ENCODE measurements at places on chromosomes 1 and 21. TPM values are rescaled to one million over a fixed set of nuclear protein-coding genes. Genes with fewer than 3 reads are reported as not detected.

Gene LSS
- 41.6 TPM for total RNA-seq

Gene OR6N1
- not detected for total RNA-seq

Gene NBPF4
- total RNA-seq = not detected

Gene TMEM82
- not detected for total RNA-seq

Gene PM20D1
- total RNA-seq = under 0.01 TPM

Gene OR2T33
- total RNA-seq = not detected

Gene AVPR1B
- not detected for total RNA-seq

Gene KPRP
- not detected for total RNA-seq

Gene PARS2
- total RNA-seq = 4.4 TPM

Gene SAMD13
- total RNA-seq = 0.77 TPM

Gene LDLRAD2
- total RNA-seq = not detected

Gene SERTAD4
- total RNA-seq = 12.1 TPM

Gene CAMK2N1
- total RNA-seq = 8.6 TPM

Gene PADI3
- not detected for total RNA-seq

Gene PLEKHG5
- 16.9 TPM for total RNA-seq

Gene SPRR2G
- total RNA-seq = not detected

Gene CLCA4
- total RNA-seq = not detected

Gene TEKT2
- total RNA-seq = 0.28 TPM

All from regular cardiac myocyte (primary cell).